ENCODE measurements at places on chromosomes 13 and 19. TPM values are rescaled to one million over a fixed set of nuclear protein-coding genes. Genes with fewer than 3 reads are reported as not detected.

ANKLE1 gene
- total RNA-seq, result 6.4 TPM

RELB gene
- total RNA-seq, result 6.2 TPM

ODAD3 gene
- 1.8 TPM for total RNA-seq

ZNF345 gene
- 14.7 TPM for total RNA-seq

KIR2DL3 gene
- not detected for total RNA-seq

DNA sequence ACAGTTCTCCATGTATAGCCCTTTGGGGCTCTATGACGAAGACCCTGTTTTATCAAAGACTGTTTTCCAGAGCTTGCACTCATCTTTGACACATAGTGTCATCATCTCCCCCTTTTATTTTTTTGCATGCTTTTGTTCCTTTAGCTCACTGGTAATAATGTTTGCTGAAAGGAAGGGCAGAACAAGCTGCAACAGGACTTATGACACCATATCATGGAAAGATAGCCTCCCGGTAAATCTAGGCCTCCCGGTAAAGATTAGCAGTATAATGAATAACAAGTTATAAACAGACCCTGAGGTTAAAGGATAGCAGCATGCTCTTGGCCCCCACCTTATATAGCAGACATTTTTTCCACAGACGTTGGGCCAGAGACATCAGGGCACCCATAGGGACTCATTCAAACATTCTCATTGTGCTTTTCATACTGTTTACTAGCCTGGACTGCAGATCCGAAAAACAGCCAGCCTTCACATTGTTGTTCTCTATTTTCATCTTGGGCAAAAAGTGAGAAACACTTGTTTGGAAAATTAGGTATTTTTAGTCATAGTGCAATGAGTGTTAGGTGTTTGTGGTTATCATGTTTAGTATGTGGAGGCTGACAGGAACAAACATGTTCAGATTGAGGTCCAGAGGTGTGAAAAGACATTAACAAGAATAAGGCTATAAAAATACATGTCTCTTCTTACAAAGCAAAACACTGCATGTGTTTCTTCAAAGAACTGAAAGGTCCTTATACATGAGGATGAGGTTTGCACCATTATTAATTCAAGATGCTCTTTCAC lies 136.9 kb upstream of the SPRY2 start:
- no peaks in the 10 kb centered on the region for H3K27me3 ChIP-seq
- DNase-seq, result no peak
- H3K27ac ChIP-seq, result no peak overlapping the region
- no peak overlapping the region for H3K4me3 ChIP-seq

- peak overlapping the region; percentile 64 for H3K27ac ChIP-seq
- peaks cover 14% of the 10 kb centered on the region for H3K27me3 ChIP-seq
These were observed 11.5 kb downstream of the STXBP2 start for GRCh38 chr19:7648265-7649014.

GRCh38 chr13:43240278-43240677 lies 216.9 kb downstream of the DNAJC15 start:
- no peaks in the 10 kb centered on the region for H3K36me3 ChIP-seq
- H3K27me3 ChIP-seq, result no peaks in the 10 kb centered on the region
- no peak overlapping the region for H3K27ac ChIP-seq
- H3K4me3 ChIP-seq, result no peak overlapping the region
- DNase-seq, result no peak
- H3K4me1 ChIP-seq, result peaks cover 5% of the 10 kb centered on the region

- H3K4me1 ChIP-seq, result peaks cover 3% of the 10 kb centered on the region
- H3K27ac ChIP-seq, result peak overlapping the region; percentile 57
- H3K4me3 ChIP-seq, result peak overlapping the region; percentile 75
- H3K36me3 ChIP-seq, result no peaks in the 10 kb centered on the region
These were observed 13.6 kb downstream of the LTBP4 start for GRCh38 chr19:40614622-40615411.

DNA sequence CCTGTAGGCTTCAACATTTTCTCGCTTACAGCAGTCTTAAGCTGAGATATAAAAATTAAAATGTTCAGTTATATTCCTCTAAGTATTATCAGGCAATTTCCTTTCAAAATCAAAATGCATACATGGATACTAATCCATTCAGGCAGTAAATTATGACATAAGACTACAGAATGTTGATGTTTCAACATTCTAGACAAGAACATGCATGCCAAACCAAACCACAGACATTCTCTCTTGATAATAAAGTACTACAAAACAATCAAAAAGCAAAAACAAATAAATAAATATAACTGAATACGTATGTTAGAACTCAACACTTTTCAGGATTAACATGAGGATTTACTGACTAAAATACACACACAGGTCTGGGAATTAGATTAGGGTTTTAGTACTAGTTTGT lies 7.7 kb downstream of the DIS3 start:
- no peaks in the 10 kb centered on the region for H3K27me3 ChIP-seq
- no peaks in the 10 kb centered on the region for H3K4me1 ChIP-seq
- peaks cover 26% of the 10 kb centered on the region for H3K36me3 ChIP-seq
- no peak for DNase-seq
- no peak overlapping the region for H3K4me3 ChIP-seq
- H3K27ac ChIP-seq, result no peak overlapping the region

- H3K36me3 ChIP-seq, result no peaks in the 10 kb centered on the region
- no peak overlapping the region for H3K4me3 ChIP-seq
- H3K27me3 ChIP-seq, result peaks cover 15% of the 10 kb centered on the region
- DNase-seq, result no peak
These were observed 56.2 kb downstream of the COLGALT1 start for GRCh38 chr19:17611462-17612244.

DNA sequence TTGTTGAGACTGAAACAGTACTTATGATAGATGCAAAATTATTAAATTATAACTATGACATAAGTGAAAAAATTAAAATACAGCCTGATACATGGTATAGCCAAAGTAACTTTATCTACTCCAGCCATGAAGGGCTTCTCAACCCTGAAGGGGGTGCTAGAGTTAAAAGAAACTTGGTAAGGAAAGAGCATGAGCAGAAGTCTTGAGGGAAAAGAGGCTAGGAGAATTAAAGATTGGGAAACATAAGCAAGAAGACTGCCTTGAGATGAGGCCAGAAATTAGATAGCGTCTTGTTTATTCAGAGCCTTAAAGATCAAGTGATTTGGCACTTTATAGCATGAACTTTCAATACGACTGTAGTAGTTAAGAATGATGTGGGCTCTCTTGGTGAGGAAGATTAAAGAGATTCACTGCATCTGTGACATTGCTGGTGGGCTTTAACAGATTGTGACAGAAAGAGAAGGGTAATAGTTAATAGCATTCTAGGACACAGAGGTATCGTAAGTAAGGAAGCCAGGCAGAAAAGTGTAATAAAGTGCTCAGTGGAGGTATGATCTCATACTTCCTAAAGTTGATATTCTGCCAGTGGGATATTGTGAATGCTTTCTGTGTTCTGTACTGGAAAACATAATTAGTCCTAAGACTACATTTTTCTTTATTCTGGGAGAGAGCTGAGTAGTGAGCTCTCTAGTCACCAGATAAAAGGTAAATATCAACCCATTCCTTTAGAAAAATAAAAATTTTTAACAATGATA lies 385.4 kb upstream of the PRR20A start:
- no peaks in the 10 kb centered on the region for H3K36me3 ChIP-seq
- no peak for DNase-seq
- no peaks in the 10 kb centered on the region for H3K4me1 ChIP-seq
- H3K27ac ChIP-seq, result no peak overlapping the region
- no peaks in the 10 kb centered on the region for H3K27me3 ChIP-seq
